ENCODE measurements at places on chromosomes 2 and 18. TPM values are rescaled to one million over a fixed set of nuclear protein-coding genes. Genes with fewer than 3 reads are reported as not detected.
A peak's percentile ranks its signal among the peaks of the same experiment; 100 is the strongest.

Gene SERPINB11
- not detected for total RNA-seq

- H3K27me3 ChIP-seq = no peaks in the 10 kb centered on the region
- no peak overlapping the region for H3K4me3 ChIP-seq
- DNase-seq = no peak
- H3K36me3 ChIP-seq = no peaks in the 10 kb centered on the region
Observed at GRCh38 chr18:10142496-10143160, 228.8 kb downstream of the VAPA start.

DNA sequence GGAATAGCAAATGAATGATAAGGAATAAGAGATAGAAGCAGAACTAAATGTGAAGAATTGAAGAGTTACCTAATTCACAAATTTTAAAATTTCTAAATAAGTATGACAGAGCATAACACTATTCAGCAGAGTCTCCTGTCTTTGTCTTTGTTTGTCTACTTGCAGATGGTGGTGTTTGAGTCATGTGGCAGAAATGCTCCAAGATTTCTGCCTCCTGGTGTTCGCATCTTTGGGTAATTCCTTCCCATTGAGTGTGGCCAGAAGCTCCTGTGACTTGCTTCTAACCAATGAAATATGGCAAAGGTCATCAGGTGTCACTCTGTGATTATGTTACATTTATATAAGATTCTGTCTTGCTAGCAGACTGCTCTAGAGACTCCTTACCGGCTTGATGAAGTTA is 45.6 kb upstream of the GALNT3 start:
- H3K27me3 ChIP-seq = no peaks in the 10 kb centered on the region
- no peaks in the 10 kb centered on the region for H3K4me1 ChIP-seq
- H3K4me3 ChIP-seq = no peak overlapping the region
- no peaks in the 10 kb centered on the region for H3K36me3 ChIP-seq

- no peak overlapping the region for H3K4me3 ChIP-seq
- peak; percentile 52 for DNase-seq
- H3K4me1 ChIP-seq = no peaks in the 10 kb centered on the region
- H3K36me3 ChIP-seq = no peaks in the 10 kb centered on the region
Observed at GRCh38 chr18:49447810-49448745, 12.4 kb downstream of the DYM start.

DNA sequence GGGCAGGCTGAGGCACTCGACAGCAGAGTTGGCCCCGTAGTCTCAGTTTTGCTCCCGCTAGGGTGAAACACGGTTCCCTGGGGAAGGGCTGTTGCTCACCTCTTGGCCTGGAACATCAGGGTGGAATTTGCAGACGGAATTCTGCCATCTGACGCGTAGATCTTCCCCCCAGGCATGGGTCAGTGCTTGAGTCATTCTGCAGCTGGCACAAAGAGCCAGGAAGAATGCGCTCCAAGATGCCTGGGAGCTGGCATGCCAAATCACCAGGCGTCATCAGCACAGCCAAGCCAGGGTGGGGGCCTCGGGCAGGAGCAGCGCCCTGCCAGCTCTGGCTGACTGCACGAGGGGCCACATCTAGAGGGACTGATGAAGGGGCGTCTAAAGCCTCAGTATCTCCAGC is 42.7 kb downstream of the ODC1 start:
- H3K36me3 ChIP-seq = no peaks in the 10 kb centered on the region
- H3K4me3 ChIP-seq = no peak overlapping the region
- H3K4me1 ChIP-seq = peaks cover 60% of the 10 kb centered on the region
- no peak overlapping the region for H3K27ac ChIP-seq

GRCh38 chr2:130241041-130241707 is 42.9 kb upstream of the TUBA3E start:
- H3K4me1 ChIP-seq = no peaks in the 10 kb centered on the region
- no peaks in the 10 kb centered on the region for H3K36me3 ChIP-seq
- no peaks in the 10 kb centered on the region for H3K27me3 ChIP-seq
- H3K4me3 ChIP-seq = no peak overlapping the region

Gene DSG4
- total RNA-seq = not detected

Gene GPBAR1
- 1.2 TPM for total RNA-seq

- no peaks in the 10 kb centered on the region for H3K36me3 ChIP-seq
- H3K27me3 ChIP-seq = no peaks in the 10 kb centered on the region
- DNase-seq = no peak
- no peak overlapping the region for H3K27ac ChIP-seq
- no peak overlapping the region for H3K4me3 ChIP-seq
Observed at GRCh38 chr18:47168913-47169312, 7.3 kb downstream of the IER3IP1 start.

Gene SULT1C4
- not detected for total RNA-seq

DNA sequence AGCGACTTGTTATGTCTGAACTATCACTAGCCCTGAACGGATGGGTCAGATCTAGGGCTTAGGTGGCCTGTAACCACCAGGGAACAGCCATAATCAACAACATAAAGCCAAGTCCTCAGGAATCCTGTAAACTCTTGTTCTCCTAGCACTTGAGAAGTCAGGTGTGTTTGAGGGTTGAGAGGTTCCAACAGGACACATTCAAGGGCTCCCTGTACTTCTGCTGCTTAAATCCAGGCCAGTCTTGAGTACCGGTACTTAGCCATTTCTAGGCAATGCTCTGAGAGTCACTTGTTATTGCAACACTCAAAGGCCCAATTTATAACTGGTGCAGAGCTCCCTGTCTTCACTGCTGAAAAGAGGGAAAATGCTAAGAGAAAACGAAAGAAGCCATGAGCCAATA is 21.6 kb upstream of the SLC40A1 start:
- H3K4me3 ChIP-seq = no peak overlapping the region
- H3K27ac ChIP-seq = no peak overlapping the region
- DNase-seq = no peak
- no peaks in the 10 kb centered on the region for H3K4me1 ChIP-seq
- no peaks in the 10 kb centered on the region for H3K27me3 ChIP-seq

DNA sequence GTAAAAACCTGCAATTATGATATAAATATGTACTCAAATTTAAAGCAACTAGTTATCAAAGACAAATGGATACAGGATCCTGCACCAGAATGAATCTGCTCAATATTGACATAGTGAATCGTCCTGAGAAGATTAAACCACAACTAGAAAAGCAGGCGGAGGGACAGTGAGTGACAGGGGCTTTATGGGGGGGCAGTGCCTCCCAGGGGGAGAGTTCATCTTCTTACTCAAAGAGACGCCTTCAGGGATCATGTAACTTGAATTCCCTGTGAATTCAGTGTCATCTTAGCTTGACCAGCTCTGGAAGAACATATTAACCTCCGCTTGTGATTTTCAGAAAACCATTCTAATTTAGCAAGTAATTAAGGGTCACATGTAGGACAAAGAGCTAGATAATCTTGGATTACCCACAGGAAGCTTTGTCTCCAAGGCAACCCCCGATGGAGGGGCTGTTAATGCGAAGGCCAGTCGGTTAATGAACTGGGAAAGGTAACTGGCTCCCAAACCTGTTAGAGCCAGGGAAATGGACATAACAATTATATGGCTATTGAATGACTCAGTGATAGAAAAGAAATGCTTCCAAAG is 17.4 kb upstream of the LMAN1 start:
- no peak overlapping the region for H3K27ac ChIP-seq
- no peaks in the 10 kb centered on the region for H3K27me3 ChIP-seq
- no peaks in the 10 kb centered on the region for H3K36me3 ChIP-seq

- no peaks in the 10 kb centered on the region for H3K4me1 ChIP-seq
- H3K27me3 ChIP-seq = no peaks in the 10 kb centered on the region
- H3K4me3 ChIP-seq = no peak overlapping the region
- no peaks in the 10 kb centered on the region for H3K36me3 ChIP-seq
- DNase-seq = no peak
- H3K27ac ChIP-seq = no peak overlapping the region
Observed at GRCh38 chr2:139480161-139480650, 700.0 kb upstream of the NXPH2 start.

All from CD4-positive, alpha-beta memory T cell (primary cell).